Activated CD4-positive, alpha-beta T cell treated with anti-CD3 and anti-CD28 coated beads, Interleukin-2, amount 10 ng/mL, durations not matched to agents 7 days and 5 days (primary cell): ENCODE measurements at places on chromosomes 11 and 22. TPM values are rescaled to one million over a fixed set of nuclear protein-coding genes. Genes with fewer than 3 reads are reported as not detected.

LINC01488 gene
- total RNA-seq, result not detected

C11orf16 gene
- not detected for total RNA-seq

DNA sequence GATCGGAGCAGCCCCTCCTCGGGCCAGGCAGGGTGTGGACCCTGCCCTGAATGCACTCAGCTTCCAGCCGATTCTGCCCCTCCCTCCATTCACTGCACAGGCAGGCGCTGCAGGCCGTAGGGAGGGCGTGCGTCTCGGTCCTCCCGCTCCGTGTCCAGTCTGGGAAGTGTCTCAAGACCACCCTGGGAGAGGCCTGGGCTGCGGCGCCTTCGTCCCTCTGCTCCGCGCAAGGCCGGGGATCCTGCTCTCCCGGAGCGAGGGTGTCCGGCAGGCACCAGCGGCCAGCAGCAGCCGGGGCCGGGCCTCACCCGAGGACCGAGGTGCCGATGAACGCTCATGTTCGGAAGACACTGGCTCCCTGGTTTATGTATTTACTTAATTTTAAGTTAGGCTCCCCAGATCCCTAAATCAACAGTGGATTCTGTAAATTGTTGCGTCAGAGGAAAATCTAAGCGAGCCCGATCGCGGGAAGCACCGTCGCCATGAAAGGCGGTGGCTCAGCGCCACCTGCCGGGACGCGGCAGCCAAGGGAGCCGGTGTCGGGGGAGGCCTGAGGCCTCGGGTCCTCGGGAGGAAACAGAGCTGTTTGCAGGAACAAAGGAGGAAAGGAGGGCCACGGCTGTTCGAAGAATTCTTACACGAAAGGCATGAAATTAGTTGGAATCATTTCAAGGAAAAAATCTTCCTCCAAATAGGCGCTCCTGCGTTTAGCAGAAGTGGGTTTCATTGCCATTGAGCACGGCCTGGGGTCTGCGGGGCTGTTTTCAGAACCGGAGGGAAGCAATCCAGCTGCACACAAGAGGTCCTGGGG is 195.3 kb downstream of the BRD1 start:
- H3K4me1 ChIP-seq, result no peaks in the 10 kb centered on the region
- H3K4me3 ChIP-seq, result no peak overlapping the region
- no peaks in the 10 kb centered on the region for H3K36me3 ChIP-seq
- no peak for DNase-seq
- no peaks in the 10 kb centered on the region for H3K27me3 ChIP-seq

GRCh38 chr22:24090581-24090980 is 79.5 kb downstream of the CABIN1 start:
- peaks cover 5% of the 10 kb centered on the region for H3K4me1 ChIP-seq
- no peak for DNase-seq
- H3K4me3 ChIP-seq, result no peak overlapping the region
- H3K36me3 ChIP-seq, result peaks cover 48% of the 10 kb centered on the region
- no peak overlapping the region for H3K27ac ChIP-seq
